ENCODE measurements at places on chromosomes 7 and 10.

DNA sequence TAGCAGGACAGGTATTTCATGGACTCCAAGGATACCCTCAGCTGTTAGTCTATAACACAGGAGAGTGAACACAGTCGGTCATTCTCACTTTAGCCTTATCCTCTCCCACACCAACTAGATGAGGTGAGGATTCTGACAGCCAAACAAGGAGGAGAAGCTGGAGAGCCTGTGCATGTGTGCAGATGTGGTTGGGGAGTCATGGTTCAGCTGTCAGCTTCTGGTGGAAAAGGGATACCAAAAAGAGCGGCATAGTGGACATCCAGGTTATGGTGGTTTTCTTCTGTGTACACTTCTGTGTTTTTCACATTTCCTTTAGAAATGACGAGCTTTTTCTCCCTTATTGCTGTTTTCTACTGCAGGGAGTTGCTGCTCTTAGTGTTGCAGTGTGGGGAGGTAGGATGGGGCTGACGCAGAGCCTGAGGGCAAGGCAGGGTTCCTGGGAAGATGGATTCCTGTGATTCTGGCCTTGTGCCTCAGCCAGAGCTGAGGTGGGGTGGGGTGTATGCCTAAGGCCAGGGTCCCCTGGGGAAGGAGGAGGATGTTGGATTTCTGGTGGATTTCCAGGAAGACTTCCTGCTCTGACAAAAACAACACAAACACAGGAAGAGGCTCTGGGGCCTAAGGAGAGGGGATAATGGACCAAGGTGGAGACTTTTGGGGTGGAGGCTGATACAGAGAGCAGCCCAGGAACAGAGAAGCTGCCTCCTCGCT is 26.6 kb downstream of the PLAU start:
- no peak for DNase-seq

DNA sequence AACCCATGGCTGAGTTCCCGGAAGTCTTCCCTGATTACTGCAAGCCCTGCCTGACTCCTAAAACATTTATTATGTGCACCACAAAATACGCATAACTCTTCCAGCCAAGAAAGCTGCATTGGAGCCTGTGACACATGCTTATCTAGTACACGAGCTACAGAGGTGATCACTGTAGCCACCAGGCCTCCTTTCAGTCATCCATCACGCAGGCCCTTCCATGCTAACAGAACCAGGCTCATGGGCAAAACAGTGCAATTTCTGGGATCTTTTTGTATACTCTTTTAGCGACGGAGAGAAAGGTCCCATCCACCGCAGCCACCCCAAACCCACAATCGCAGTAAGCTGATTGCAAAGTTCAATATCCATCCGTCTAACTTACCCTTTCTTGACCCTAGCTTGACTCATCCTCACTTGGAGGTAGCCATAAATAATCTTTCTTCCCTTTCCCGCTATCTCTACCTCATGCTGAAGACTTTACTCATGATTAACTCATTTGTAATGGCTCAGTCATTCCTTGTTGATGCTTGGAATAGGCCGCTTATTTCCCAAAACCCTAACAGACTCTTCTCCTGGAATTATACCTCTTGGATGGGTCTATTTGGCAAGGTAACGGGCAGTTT is 1203.5 kb downstream of the TYW1 start:
- DNase-seq = no peak

- DNase-seq = no peak
Observed at GRCh38 chr7:101018271-101019167, 1.4 kb upstream of the MUC17 start.

DNA sequence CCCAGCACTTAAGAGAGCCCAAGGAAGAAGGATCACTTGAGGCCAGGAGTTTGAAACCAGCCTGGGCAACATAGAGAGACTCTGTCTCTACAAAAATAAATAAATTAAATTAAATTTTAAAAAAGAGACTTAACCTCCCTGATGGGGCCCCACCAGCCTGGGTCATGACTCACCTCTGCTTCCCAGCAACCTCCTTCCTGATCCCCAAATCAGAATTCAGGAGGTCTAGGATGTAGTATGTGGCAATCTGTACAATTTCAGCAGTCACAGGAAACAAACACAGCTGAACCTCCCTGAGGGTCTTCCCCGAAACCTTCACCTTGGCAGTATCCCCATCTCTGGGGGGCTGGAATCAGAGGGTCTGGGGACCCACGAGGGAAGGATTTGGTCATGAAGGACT is 9.7 kb upstream of the PPP1R35 start:
- DNase-seq = no peak

- no peak for DNase-seq
Observed at GRCh38 chr7:157740251-157740798, 403.5 kb downstream of the DNAJB6 start.

- no peak for DNase-seq
Observed at GRCh38 chr7:98788966-98789365, 80.8 kb downstream of the TMEM130 start.
